ENCODE measurements at places on chromosomes 6 and 20.

DNA sequence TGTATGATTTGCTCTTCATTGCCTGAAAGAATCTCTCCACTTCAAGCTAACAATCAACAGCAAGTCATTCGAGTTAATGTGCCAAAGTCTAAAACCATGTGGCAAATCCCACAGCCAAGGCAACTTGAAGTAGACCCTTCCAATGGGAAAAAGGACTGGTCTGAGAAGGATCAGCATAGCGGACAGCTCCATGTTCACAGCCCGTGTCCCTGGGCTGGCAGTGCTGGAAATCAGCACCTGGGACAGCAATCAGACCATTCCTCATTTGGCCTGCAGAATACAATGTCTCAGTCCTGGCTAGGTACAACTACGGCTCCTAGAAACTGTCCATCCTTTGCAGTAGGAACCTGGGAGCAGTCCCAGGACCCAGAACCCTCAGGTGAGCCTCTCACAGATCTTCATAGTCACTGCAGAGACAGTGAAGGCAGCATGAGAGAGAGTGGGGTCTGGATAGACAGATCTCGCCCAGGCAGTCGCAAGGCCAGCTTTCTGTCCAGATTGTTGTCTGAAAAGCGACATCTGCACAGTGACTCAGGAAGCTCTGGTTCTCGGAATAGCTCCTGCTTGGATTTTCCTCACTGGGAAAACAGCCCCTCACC, 1.1 kb downstream of the GJA10 start:
- no peak for DNase-seq

DNA sequence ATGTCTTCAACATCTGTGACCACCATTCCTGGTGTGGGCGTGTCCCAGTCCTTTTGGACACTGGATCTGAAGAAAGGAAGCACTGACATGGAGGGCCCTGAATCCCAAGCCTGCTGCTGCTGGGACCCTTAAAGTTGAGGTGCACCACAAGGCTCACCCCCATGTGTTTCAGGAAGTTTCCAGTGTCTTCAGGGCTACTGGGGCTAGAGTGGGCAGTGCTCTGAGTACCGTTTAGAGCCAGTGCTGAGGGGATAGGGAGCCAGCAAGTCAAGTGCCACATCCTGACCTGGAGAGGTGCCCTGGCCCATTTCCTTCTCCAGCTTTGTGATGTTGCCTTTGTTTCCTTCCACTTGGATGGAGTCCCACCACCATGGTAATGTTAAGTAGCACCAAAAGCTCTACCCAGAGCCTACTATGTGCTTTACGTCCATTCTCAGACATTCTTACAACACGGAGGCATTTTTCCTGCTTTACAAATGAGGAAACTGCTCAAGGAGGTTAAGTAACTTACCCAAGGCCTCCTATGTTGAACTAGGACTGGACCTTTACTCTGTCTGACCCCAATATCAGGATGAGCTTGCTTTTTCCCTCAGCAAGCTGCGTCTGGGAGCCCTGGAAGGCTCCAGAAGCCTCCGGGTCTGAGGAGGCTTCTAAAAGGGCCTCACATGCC, 552 bp upstream of the DEF6 start:
- no peak for DNase-seq

DNA sequence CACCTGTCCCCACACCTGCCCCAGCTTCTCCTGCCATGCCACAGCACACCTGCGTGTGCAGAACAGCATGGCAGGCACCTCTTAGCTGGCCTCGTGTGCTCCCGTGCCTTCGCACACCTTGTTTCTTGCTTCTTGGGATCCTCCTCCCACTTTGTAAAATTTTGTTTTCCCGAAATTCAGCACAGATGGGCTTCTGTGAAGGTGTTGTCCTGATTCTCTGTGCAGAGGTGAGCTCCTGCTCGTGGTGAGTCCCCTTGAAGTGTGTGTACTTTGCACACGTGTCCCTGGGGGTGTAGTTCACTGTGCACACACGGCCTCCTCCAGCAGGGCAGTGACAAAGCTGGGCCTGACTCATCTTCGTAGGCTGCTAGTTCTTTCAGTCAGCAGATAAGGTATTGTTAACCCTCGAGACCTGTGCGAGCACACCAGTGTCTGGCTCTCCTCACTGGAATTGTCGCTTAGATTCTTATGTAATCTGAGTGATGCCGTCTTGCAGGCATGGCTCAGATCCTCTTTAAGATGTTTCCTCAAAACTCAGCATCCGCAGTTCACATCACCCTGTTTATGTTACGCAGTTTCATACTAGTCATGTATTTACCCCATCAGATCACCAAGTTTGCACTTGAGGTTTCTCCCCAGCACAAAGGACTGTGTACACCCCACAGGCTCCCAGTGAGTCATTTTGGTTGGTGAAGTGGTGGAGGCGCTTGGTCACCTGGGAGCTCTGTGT, 77.7 kb downstream of the CDYL start:
- no peak for DNase-seq

DNA sequence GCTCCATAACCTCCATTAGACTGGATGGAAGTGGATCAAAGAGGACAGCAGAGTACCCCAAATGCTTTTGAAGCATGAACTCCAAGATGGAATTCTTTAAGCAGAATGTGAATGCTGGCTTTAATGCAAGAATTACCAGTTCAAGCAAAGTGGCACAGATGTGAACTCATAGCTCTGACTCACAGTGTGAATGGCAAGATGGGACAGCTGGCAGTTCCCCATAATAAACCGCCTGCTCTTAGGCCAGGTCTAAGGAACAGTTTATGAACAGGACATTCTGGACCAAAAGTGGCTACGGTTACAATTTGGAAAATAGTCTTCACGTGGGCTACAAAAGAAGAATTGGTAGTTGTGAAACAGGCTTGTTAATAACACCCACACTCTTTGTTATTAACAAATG, 76.5 kb downstream of the SPTLC3 start:
- no peak for DNase-seq

DNA sequence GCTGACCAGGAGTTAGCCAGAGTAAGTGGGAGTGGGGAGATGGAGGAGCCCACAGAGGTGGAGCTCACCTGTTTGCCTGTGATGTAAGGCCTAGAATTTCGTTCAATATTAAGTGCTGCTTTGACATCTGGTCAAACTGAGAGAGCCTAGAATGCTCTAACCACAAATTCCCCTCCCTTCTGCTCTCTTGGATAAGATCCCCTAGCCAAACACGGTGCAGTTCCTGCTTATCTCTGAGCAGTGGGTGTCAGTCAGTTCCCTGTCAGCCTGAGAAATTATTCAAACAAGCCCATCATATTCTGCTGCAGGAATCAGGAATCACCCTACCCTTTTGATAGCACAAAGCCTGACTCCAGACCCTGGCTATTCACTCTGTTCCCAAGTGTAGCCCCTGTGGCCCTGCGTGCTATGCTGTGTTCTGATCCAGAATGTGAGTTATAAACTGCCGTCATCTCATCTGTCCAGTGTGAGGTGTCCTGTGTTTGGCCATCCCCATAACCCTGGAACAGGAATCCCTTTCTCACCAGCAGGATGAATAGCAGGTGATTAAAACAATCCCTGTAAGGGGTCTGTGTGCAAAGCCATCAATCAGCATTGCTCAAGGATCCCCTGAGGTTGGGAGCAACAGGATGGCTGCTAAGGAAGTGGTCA, 31.8 kb upstream of the ZNF133 start:
- DNase-seq = no peak

DNA sequence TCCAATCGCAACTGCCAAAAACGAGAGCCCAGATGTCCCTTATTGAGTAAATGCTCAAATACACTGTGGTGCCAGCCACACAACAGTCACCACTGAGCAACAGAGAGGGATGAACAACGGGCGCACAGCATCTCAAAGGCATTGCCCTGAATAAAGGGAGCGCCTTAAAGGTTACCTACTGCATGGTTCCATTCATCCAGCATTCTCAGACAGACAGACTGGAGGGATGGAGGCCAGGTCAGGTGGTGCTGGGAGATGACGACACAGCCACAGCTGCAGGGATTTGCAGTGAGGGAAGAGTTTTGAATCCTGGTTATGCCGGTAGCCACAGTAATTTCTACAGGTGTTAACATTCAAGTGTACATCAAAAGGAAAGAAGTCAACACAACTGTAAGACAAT, 615.5 kb upstream of the AGPAT4 start:
- DNase-seq = no peak
